ENCODE measurements at places on chromosomes 3 and 15.

DNA sequence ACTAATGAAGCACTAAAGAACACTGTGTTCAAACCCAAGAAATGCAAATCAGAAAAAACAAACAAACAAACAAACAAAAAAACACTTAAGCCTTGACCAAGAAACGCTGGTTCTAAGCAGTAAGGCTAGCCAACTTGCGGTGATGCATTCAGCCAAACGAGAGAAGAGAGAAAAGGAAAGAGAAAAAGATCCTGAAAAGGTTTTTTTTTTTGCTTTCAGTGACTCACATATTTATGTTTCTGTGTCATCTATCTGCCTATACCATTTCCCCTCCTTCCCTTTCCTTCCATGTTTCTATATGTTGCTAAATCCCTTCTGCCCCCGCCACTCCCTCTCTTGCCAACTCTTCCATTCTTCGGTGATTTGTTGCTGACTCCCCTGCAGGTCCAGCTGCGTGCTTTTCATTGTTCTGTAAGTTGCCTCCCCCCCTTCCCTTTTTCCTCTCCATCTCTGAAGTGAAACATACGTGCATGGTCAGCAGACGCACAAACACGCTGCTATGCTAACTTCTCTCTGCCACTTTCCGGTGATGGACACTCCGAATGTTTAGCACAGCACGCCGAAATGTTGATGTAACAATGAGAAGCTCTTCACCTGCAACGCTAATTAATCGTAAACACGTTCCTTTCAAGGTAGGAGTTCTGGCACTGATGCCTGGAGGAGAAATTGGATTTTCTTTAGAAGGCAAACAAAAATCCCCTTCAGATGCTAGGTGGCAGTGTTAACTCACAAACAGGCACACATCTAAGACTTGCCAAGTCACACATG, 154.4 kb downstream of the TUSC7 start:
- peak; percentile 84 for DNase-seq

- DNase-seq, result no peak
Measured at GRCh38 chr3:38036906-38037305, 2.1 kb upstream of the DLEC1 start.

- no peak for DNase-seq
Measured at GRCh38 chr3:8968375-8968882, 5.2 kb upstream of the RAD18 start.

GRCh38 chr3:126889276-126890201, 93.4 kb upstream of the PLXNA1 start:
- no peak for DNase-seq

GRCh38 chr3:86960550-86960949, 30.4 kb downstream of the VGLL3 start:
- no peak for DNase-seq

DNA sequence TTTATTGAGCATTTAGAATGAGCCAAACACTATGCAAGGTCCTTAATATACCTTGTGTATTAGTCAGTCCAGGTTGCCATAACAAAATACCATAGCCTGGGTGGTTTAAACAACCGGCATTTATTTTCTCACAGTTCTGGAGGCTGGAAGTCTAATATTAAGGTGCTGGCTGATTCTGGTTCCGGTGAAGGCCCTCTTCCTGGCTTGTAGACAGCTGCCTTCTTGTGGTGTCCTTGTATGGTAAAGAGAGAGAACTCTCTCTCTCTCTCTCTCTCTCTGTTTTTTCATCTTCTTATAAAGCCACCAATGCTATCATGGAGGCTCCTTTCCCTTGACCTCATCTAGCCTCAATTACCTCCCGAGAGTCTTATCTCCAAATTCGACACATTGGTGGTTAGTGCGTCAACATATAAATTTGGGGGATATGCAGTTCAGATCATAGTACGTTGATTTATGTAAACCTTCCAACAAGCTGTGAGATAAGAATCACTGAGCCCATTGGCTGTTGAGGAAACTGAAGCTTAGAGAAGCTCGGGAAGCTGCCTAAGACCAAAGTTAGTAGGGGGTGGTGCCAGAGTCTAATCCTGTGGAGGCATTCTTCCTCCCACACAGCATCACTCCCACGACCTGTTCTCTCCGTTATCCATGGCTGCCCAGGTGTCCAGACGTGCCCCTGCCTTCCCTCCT, 298.0 kb upstream of the PROK2 start:
- DNase-seq, result peak; percentile 51

DNA sequence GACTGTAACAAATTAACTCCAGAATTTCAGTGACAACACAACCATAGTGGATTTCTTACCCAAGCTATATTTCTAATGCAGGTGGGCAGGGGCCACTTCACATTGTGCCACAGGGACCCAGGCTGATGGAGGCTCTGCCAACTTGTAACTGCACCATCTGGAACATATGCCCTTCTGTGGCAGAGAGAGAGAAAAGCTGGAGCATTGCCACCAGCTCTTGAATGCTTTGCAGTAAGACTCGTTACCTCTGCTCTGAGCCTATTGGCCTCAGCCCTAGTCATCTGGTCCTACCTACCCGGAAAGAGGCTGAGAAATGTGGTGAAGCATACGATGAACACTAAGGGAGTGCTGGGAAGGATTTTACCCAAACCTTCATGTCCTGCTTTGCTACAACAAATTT, 587.1 kb downstream of the ZNF385D start:
- DNase-seq, result no peak

- no peak for DNase-seq
Measured at GRCh38 chr3:26963361-26963743, 340.8 kb downstream of the LRRC3B start.

DNA sequence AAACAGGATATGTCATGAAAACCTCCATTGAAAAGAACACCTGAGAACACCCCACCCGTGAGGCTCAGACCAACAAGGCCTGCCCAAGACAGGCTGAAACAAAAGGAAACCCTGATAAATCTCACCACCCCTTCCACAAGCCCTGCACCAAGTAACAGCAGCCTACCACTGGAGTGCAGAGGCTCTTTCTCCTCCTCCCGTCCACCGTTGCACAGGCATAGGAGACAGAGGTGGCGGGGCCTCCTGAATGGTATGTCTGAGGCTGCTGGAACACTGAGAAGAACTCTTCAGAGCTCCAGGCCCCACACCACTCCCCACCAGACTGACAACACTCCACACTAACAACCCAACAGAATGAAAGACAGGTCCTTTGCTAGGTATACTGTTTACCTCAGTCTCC, 21.4 kb downstream of the CHDH start:
- no peak for DNase-seq

GRCh38 chr3:114406286-114406685, 112.5 kb downstream of the TIGIT start:
- DNase-seq, result no peak

DNA sequence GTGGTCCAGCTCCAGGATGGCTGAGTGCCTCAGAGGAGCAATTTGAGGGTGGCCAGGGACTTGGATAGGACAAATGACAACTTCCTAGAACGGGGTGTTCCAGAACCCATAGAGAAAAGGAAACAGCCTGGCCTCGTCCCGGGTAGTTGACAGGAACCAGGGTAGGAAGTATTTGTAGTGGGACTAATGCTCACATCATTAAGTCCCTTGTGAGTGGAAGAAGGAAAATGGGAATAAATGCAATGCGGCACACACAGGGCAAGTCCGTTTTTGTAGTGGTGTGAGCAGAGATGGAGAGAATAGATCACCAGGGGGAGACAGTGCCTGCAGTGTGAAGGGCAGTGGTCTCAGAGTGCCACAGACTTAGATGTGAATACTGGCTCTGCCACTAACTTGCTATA, 19.6 kb downstream of the TIMP4 start:
- DNase-seq, result peak; percentile 56

GRCh38 chr15:85312929-85313331, 67.5 kb upstream of the AKAP13 start:
- no peak for DNase-seq

DNA sequence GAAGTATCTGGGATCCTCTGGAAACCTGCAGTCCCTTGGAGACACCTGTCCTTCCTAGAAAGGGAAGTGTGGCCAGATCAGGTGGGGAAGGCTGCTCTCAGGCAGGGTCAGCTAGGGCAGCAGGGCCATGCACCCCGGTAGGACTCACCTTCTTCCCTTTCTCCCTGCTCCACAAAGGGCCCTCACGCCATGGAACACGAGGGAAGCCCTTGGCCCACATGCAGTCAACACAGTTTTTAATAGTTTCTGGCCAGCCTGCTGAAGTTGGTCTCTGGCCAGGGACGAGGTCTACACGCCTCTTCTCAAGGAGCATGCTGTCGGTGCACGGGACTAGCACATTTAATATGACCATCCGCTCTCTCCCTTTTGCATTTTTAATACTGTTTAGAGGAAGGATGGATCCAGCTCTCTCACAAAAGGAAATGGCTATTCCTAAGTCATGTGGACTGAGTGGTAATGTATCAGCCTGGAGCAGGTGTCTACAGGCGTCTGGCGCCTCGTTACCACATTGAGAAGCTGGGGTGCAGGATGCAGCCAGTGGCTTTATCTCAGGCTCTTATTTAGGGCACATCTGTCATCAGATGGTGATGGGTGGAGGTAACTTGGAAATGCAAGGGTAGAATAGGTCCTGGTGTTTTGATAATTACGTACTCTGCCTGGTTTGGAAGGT, 153.9 kb downstream of the KLF13 start:
- DNase-seq, result no peak

DNA sequence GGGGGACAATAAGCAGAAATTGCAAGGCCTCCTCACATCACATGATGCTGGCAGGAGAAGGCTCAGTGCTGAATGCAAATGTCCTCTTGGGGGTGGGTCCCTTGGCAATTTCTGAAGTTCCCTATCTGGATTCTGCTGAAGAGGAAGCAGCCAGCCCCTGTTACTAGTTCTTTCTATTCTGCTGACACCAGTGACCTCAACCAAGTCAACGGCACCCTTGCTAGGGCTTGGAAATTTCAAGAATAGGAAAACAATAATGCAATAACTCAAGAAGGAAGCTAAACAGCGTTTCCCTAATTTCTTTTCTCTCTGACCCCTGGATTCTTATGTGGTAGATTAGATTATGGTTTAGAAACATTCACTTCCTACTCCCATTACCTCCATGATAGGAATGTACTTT, 46.2 kb upstream of the FOXP1 start:
- DNase-seq, result peak; percentile 14

DNA sequence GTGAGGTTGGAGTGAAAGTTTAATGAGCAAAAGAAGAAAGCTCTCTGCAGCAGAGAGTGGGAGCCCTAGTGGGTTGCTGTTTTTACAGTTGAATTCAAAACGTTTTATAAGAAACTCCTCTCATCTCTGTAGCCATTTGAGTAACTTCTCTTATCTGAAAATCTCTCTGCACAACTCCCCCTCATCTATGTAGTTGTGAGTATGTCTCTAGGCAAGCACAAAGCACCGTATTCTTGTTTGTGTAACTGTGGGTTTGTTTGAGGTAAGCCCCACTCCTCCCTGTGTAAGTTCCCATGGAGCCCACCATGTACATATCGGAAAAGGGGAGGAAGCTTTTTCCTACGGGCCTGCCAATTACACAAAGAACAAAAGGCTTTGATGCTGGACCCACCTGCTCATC, 56.5 kb upstream of the GOLGA6L2 start:
- no peak for DNase-seq

DNA sequence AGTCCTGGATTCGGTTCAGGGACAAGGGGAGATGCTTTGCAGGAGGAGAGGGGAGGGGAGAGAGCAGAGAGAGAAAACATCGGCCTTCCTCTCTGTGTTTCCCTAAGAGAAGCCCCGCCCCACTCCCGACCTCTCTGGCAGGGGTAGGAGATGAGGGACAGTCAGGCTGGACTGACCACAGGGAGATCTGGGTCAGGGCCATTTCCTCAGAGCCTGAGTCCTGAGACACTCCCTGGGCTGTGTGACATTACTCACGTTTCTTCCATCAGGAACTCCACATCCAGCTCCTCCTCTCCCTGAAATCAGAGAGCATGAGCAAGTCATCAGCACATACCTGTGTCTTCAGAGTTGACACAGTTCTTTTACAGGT, 9.1 kb downstream of the PLA2G4D start:
- no peak for DNase-seq

- DNase-seq, result no peak
Measured at GRCh38 chr15:70947351-70948335, 55.0 kb downstream of the LRRC49 start.

- no peak for DNase-seq
Measured at GRCh38 chr15:71691458-71692417, 118.6 kb upstream of the NR2E3 start.

DNA sequence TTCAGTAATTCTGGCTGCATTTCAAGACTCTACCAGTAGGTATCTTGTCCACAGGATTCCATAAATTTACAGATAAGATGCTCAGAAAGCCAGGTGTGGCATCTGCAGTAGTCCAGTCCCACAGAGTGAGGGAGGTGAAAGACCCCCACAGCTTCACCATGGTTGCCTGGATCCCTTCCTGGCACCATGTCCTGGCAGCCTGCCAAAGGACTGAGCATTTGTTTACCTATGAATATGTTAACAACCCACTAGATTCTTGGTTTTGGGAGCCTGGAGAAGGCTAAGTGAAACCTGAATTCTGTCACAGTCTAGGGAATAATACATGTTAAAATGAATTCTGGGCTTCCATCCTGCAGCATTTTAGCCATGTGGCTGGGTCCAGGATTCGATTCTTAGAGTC, 14.9 kb downstream of the CHST2 start:
- no peak for DNase-seq

GRCh38 chr15:67100801-67101581, 35.6 kb downstream of the SMAD3 start:
- no peak for DNase-seq

DNA sequence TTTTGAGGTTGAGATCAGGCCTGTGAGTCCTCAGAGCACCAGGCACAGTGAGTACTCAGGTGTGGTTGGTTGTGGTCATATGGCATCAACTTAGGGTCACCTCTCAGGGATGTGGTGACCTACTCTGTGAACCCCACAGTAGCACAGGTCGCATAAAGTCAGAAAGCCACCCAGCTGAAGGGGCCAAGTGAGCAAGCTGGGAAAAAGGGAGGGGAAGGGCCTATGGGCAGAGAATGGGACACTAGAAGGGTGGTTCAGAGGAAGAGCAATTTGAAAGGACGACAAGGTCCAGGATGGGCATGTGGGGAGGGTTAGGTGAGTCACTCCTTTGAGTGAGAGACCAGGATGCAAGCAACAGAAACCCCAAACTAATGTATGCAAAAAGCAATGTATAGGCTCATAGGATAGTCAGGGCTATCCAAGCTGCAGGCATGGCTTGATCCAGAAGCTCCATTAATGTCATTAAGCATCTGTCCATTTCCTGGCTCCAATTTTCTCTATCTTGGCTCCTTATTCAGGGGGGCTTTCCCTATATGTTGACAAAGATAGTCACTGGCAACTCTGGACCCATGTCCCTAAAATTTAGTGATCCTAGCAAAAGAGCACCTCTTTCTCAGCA, 33.5 kb downstream of the HMCES start:
- no peak for DNase-seq

- DNase-seq, result no peak
Measured at GRCh38 chr15:92953566-92953965, 53.4 kb downstream of the CHD2 start.

DNA sequence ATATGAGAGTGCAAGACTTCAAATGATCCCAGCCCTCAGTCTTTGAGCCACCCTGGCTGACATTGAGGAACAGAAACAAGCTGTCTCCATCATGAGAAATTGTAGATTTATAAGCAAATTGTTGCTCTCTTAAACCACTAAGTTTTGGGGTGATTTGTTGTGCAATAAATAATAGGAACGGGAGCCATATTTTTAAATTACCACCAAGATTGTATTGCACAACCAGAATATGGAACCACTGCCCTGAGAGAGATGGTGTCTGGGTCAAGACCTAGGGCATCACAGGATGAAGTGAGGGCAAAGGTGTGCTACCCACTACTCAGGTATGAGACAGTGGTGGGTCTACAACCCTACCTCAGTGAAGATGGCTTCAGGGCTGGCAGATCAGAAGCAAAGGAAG, 2.3 kb upstream of the CFAP92 start:
- DNase-seq, result no peak
